Left forelimb (tissue), 1 donor: ENCODE measurements at places on chromosomes 4 and X.

DNA sequence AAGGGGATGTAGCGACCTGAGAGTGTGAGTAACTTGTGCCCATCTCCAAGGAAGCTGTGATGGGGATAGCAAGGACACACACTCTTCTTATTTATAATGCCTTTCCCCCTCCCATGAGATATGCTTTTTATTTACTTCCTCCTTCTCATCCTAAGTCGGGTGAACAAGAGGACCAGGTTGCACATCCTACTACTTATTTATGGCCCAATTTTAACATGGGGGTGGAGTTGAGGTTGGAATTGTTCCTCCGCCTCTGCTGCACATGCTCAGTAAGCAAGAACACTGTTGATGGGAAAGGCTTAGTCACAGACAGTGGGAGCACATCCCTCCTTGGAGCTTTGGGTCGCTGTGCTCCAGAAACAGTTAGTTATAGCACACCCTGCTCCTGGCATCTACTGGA is 15.2 kb upstream of the TLR8 start:
- DNase-seq, result no peak

DNA sequence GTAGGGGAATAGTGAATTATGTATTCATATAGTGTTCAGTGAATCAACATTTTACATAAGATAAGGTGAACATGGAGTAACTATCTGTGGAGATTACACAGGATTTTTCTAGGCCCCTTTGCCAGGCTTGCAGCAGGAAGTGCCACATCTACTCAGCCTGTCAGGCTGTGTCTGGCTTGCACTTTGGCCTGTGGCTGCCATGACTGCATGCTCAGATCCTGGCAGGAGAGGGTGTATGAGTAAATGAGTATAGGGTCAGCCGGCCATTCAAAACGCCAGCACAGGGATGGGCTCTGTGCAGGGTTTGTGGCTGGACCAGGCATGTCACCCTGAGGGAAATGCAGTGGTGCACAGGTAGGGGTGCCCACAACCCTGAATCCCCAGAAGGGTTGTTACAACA is 51.9 kb downstream of the UBQLN2 start:
- no peak for DNase-seq

DNA sequence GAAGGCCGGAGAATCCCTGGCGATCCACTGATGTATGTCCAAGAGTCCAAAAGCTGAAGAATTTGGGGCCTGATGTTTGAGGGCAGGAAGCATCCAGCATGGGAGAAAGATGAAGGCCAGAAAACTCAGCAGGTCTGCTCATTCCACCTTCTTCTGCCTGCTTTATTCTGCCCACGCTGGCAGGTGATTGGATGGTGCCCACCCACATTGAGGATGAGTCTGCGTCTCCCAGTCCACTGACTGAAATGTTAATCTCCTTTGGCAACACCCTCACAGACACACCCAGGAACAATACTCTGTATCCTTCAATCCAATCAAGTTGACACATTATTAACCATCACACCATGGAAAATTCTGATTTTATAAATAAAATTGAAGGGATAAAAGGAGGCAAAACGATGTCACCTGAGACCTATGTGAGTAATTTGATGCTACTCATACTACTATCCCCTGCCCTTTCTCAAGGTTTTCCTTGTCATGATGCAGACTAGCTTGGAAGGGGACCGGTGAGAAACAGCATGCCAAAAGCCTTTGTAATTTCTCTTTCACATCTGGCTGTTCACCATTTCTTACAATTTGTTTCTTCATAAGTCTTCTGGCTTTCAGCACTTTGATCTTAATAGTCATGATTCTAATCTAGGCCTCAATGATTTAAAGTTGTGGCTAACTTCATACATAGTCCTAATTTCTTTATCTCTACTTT is 9.7 kb upstream of the PYURF start:
- no peak for DNase-seq

DNA sequence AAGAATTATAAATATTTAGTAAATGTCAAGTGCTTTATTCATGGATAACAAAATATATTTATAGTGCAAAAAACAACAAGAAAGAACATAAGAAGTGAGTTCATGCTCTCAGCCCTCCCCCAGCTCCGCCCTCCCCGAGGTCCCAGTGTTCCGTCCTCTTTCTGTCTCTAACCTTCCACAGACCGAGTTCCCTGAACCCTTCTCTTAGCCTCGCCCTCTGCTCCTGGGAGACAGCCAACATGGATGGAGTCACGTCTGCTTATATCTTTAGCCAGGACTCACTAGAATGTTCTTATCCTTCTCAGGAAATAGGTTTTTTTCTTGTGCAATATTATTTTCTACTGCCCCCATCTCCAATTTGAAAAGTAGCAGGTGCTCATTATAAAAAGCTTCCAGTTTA is 40.1 kb upstream of the HELT start:
- DNase-seq, result no peak

DNA sequence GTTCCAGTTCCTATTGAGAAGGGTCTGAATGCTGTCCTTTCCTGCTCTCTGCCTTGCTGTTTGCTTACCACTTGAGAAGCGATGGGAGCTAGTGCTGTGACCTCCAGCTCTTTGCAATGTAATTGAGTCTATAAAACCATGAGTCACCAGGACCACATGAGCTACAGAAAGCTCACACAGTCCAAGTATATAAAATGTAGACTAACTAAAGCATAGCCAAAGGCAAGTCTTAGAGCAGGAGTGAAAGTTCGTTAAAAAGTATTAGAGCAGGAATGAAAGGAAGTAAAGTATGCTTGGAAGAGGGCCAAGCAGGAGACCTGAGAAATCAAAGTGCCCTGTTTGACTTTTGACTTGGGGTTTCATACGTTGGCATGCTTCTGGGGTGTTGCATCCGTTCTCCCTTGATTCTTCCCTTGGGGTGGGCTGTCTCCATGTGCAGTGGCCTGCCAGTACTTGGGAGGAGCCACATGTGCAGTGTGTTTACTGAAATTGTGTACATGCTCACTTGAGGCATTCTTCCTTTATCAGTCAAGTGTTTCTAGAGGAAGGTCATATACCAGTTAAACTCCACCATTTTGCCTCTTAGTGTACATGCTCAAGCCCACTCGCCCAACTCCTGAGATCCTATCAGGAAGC is 71.3 kb upstream of the KIT start:
- no peak for DNase-seq
